ENCODE measurements at places on chromosomes 3 and 15.

- no peaks in the 10 kb centered on the region for H3K4me1 ChIP-seq
- H3K4me3 ChIP-seq, result no peak overlapping the region
- H3K36me3 ChIP-seq, result no peaks in the 10 kb centered on the region
- H3K27me3 ChIP-seq, result no peaks in the 10 kb centered on the region
- H3K27ac ChIP-seq, result no peak overlapping the region
- no peak for DNase-seq
Observed at GRCh38 chr3:150520408-150520807, 25.9 kb downstream of the SERP1 start.

- no peak overlapping the region for H3K4me3 ChIP-seq
- no peak overlapping the region for H3K27ac ChIP-seq
- H3K36me3 ChIP-seq, result no peaks in the 10 kb centered on the region
- DNase-seq, result peak; percentile 12
- no peaks in the 10 kb centered on the region for H3K4me1 ChIP-seq
- H3K27me3 ChIP-seq, result peaks cover 2% of the 10 kb centered on the region
Observed at GRCh38 chr15:66046751-66047150, 177.5 kb downstream of the RAB11A start.

DNA sequence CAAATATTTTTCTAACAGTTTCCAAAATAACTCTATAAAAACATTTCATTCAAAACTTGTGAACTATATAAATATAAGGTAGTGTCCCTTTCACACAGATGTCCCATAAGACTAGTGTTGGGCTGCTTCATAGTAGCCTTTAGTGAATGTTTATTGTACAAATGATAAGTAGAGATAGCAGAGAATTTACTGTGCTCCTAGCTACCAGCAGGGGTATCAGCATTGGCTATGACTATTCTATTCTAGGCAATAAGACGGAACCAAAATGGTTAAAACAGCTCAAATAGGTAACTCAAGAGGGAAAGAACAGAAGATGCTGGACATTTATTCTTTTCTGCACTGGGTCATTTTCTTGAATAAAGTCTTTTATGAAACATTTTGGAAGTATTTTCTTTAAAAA lies 22.6 kb downstream of the SERPINI2 start:
- H3K4me1 ChIP-seq, result no peaks in the 10 kb centered on the region
- no peak overlapping the region for H3K4me3 ChIP-seq
- no peak for DNase-seq
- no peaks in the 10 kb centered on the region for H3K27me3 ChIP-seq
- no peaks in the 10 kb centered on the region for H3K36me3 ChIP-seq

DNA sequence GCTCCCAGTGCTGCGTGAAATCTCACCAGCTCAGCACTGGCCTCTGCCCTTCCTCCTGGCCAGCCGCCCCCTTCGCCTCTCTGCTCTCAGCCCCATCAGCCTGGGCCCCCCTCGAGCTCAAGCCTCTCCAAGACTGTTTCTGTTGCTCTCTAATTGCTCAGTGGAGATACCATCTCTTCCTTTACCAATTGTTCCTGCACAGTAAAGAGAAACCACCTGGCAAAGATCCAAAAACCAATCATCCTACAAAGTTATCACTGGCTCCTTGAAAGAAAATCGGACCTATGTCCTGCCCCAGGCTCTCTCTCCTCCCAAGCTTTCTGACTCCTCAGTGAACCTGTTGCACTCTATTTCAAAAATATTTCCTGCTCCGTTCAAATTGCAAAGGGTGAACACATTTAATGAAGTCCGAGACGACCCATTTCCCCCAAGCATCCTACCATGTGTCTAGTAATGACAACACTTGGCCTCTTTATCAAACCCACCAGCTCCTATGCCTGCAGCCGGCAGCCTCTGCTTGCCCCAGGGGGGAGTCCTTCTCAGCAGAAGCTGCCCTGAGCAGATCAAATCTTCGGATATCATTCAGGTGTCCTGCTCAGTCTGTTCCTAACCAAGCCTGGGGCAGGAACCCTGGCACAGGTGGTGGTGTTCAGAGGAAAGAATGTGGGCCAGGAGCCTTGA lies 53.7 kb upstream of the FAM174B start:
- H3K36me3 ChIP-seq, result no peaks in the 10 kb centered on the region
- no peak overlapping the region for H3K4me3 ChIP-seq
- H3K4me1 ChIP-seq, result peaks cover 2% of the 10 kb centered on the region
- H3K27ac ChIP-seq, result no peak overlapping the region

DNA sequence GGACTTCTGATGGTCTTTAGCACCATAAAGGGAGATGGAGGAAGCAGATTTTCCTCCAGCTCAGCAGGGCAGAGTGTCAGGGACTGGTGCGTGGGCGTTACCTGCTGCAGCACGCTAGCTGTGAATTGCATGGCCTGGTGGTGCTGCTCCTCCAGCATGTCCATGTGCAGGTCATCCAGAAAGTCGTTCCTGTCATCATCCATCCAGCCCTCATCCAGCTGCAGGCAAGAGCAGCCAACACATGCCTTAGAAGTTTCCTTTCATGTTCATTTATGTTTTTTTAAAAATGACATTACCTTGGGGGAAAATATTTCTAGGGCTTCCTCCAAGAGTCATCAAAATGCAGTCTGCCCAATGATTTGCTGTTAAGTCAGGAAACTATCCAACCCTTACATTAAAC lies 239.2 kb downstream of the PDZRN3 start:
- no peak for DNase-seq
- H3K4me3 ChIP-seq, result no peak overlapping the region
- H3K4me1 ChIP-seq, result no peaks in the 10 kb centered on the region
- no peaks in the 10 kb centered on the region for H3K27me3 ChIP-seq
- no peaks in the 10 kb centered on the region for H3K36me3 ChIP-seq

DNA sequence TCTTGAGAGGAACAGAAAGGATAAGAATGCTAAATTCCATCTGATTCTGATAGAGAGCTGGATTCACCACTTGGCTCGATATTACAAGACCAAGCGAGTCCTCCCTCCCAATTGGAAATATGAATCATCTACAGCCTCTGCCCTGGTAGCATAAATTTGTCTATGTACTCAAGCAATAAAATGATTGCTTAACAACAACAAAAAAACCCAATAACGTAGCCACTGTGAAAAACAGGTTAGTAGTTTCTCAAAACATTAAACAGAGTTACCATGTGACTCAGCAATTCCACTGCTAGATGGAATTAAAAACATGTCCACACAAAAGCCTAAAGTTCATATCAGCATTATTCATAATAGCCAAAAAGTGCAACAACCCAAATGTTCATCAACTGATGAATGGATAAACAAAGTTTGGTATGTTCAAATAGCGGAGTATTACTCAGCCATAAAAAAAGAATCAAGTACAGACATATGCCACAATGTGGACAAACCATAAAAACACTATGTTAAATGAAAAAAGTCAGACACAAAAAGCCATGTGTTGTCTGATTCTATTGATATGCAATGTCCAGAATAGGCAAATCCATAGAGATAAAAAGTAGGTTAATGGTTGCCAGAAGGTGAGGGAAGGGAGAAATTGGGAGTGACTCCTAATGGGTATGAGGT lies 16.8 kb downstream of the BCL2L10 start:
- H3K27ac ChIP-seq, result no peak overlapping the region
- no peaks in the 10 kb centered on the region for H3K4me1 ChIP-seq
- no peaks in the 10 kb centered on the region for H3K27me3 ChIP-seq
- H3K36me3 ChIP-seq, result no peaks in the 10 kb centered on the region

DNA sequence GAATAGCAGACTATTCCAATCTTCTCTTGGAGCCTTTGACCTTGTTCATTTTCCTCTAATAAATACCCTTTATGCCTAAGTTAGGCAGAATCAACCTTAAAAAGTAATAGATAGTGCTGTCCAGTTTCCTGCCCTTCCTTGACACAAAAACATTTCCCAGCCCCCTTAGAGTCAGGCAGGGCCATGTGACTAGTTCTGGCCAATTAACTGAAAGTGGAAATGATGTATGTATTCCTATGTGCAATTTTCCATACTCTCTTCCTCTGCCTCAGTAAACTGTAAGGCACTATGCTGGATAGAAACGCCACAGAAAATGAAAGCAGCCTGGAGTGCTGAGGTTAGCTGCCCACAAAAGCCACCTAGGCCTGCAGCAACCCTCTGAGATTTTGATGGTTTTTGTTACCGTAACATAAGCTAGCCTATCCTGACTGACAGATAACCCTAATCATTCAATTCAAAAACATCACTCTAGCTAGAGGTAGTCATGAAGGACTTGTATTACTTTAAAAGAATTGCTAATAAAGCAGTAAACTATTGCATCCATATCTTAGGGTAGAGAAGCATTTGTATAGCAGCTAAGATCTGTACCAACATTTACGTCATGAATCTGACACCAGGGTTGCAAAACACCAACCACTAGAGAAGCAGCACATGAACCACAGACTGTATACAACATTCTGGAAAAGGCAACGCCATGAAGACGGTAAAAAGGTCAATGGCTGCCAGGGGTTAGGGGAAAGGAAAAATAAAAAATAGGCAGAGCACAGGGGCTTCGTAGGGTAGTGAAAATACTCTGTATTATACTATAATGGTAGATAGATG lies 112.9 kb downstream of the ULK4 start:
- DNase-seq, result peak; percentile 4
- H3K27ac ChIP-seq, result no peak overlapping the region
- peaks cover 18% of the 10 kb centered on the region for H3K4me1 ChIP-seq
- no peak overlapping the region for H3K4me3 ChIP-seq

DNA sequence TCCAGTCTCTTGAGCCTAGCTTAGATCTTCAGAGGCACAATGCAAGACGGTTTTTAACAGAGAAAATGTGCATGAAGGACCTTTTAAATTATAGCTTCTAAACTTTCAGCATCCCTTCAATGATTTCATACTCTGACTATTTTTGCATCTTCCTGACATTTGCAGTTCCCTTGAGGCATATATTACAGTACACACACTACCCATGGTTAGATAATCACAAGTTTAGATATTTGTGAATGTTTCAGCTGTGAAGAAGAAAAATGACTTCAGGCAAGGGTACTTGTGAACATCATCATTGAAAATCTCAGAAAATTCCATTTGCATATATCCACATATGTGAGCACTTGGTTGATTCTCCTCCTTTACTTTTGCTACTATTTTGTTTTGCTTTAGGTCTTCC lies 341.5 kb downstream of the ROBO2 start:
- no peak overlapping the region for H3K27ac ChIP-seq
- H3K36me3 ChIP-seq, result no peaks in the 10 kb centered on the region
- DNase-seq, result no peak
- H3K4me1 ChIP-seq, result no peaks in the 10 kb centered on the region

DNA sequence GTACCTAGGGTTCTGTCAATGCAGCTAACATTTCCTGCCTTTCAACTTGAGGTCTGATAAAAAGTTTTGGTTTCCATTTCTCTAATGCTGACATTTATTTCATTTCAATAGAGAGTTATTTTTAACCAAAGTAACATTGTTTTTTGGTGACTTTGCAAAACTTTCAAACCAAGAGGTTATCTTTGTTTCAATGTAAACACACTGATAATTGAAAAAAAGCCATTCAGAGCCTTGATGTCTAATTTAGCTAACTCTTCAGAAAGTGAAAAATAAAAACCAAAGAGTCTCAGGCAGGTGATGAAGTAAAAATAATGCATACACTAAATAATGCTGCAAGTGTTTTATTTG lies 9.6 kb upstream of the TIPARP start:
- peak overlapping the region; percentile 86 for H3K27ac ChIP-seq
- H3K27me3 ChIP-seq, result no peaks in the 10 kb centered on the region
- DNase-seq, result no peak

DNA sequence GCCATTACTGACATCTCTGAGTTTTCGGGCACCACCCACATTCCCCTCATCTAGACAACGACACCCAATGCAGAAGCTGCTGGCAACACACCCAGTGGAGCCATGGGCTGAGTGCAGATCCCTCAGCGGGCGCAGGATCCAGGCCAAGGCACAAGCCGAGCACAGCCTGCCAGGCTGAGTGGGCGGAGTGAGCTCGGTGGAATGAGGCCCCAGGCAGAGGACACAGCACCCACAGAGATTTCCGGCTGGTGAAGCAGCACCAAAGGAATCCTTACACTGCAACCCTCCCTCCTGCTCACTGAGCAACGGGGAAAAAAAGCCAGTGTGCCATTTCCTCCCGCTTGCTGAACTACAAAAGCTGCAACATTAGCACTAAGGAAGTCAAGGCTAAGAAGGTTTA lies 34.3 kb downstream of the ZMAT3 start:
- H3K4me1 ChIP-seq, result peaks cover 9% of the 10 kb centered on the region
- no peaks in the 10 kb centered on the region for H3K27me3 ChIP-seq
- peak overlapping the region; percentile 82 for H3K27ac ChIP-seq

- H3K4me1 ChIP-seq, result peaks cover 6% of the 10 kb centered on the region
- H3K36me3 ChIP-seq, result no peaks in the 10 kb centered on the region
- H3K27me3 ChIP-seq, result peaks cover 4% of the 10 kb centered on the region
Observed at GRCh38 chr15:25930931-25931330, 67.8 kb upstream of the ATP10A start.

- no peak overlapping the region for H3K4me3 ChIP-seq
- H3K27me3 ChIP-seq, result peaks cover 1% of the 10 kb centered on the region
- DNase-seq, result no peak
- no peaks in the 10 kb centered on the region for H3K4me1 ChIP-seq
Observed at GRCh38 chr15:51706291-51706690, 25.0 kb downstream of the SCG3 start.

DNA sequence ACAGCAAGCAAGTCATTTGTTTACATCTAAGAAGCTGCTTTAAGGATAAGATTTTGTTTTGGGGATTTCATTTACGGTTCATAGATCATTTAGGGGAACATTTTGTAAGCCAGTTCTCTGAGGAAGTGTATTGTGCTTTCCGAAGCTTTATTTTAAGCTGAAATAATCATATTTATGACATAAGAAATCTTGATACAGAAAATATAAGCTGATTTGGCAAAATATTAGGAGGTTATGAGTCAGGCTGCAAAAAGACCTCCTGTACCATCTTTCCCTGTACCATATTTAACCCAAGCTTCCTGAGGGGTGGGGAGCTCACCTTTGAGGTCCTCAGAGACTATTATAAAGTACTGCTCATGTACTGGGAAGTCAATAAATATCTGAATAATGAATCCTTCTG lies 8.1 kb upstream of the EIF4E3 start:
- no peak for DNase-seq
- no peak overlapping the region for H3K4me3 ChIP-seq
- no peaks in the 10 kb centered on the region for H3K36me3 ChIP-seq
- peaks cover 5% of the 10 kb centered on the region for H3K27me3 ChIP-seq
- H3K4me1 ChIP-seq, result peaks cover 17% of the 10 kb centered on the region

GRCh38 chr3:171841620-171842000 lies 1.5 kb upstream of the TMEM212 start:
- peaks cover 7% of the 10 kb centered on the region for H3K4me1 ChIP-seq
- peaks cover 12% of the 10 kb centered on the region for H3K27me3 ChIP-seq
- H3K27ac ChIP-seq, result no peak overlapping the region
- no peaks in the 10 kb centered on the region for H3K36me3 ChIP-seq
- no peak for DNase-seq
- no peak overlapping the region for H3K4me3 ChIP-seq

DNA sequence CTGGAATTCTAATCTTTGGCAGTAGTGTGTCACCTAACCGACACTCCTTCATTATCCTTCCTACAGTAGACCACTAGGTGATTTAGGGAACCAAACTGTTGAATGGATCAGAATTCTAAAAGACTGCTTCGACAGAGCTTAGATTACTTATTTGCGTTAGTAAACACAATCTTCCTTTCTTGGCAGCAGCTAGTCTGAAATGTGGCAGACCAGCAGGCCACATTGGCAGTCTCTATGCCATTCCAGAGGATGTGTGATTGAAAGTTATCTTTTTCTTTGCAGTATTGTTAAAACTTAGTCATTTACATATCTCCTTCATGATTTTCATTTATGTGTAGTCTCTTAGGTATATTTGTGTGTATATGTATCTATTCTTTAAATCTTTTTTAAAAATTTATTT lies 23.6 kb downstream of the MBNL1 start:
- peaks cover 29% of the 10 kb centered on the region for H3K36me3 ChIP-seq
- DNase-seq, result no peak
- peak overlapping the region; percentile 86 for H3K27ac ChIP-seq
- H3K4me3 ChIP-seq, result no peak overlapping the region
- peaks cover 82% of the 10 kb centered on the region for H3K4me1 ChIP-seq

GRCh38 chr3:184945886-184946625 lies 134.1 kb downstream of the VPS8 start:
- H3K27ac ChIP-seq, result no peak overlapping the region
- H3K27me3 ChIP-seq, result no peaks in the 10 kb centered on the region
- H3K4me3 ChIP-seq, result no peak overlapping the region
- no peaks in the 10 kb centered on the region for H3K4me1 ChIP-seq
- H3K36me3 ChIP-seq, result peaks cover 7% of the 10 kb centered on the region

Measured in activated CD8-positive, alpha-beta T cell treated with anti-CD3 and anti-CD28 coated beads for 36 hours (primary cell).